ENCODE measurements at places on chromosomes 7 and 10. TPM values are rescaled to one million over a fixed set of nuclear protein-coding genes. Genes with fewer than 3 reads are reported as not detected.

DNA sequence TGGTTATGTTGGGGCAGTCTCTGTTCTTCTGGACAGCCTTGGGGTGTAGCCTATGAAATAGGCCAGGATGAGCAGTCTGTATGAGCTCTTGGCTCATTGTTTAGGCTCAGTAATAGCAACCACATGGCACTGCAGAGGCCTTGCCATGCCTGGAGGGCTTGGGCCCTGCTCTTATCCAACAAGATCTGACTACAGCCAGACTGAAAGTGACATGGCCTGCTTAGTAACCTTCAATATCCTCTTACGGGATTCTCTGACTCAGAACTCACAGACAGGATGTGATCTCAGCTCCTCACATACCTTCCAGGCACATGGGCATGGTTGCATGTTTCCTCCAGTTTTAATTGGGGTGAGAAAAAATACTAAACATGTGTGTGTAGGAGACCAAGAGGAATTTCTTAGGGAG is 289.3 kb downstream of the PTEN start:
- peak; percentile 14 for DNase-seq

DNA sequence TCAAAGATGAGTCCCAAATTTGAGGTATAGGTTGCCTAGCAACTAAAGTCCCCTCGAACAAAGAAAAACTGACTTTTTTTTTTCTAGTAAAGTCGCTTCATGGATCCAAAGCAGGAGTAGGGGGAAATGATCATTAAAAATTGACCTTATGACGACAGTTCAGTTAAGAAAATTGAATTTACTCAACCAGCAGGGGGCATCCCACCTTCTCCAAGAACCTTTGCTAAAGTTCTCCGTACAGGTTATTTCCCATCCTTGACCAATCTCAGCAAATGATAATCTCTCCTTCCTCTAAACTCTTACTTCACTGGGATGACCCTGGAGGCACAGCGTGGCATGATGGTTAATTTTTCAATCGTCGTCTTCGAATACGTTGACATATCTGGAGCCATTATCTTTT is 228.3 kb downstream of the CALN1 start:
- DNase-seq = no peak

DNA sequence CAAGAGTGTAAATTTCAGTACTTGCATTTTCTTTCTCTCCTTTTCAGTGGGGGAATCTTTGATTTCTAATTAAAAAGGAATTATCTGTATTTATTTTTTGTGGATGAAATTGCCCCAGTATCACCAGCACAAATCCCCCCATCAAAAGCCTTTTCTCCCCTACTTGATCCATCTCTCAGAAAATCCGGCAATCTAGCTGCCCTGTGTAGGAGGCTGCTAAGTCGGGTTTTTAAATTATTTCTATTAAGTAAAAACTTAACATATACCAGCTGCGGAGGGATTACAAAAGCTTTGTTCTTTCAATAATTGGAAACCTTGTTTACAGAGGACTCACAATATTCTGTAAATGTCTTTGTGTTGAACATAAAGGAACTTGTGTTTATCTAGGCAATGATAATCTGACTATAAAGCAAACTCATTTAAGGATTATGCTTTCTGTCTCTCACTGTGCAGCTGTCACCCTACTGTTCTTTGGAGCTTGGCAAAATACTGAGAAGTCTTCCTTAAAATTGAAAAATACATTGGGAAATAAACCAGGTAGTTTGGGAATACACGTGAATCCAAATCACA is 177.4 kb upstream of the PRR15 start:
- DNase-seq = no peak

- no peak for DNase-seq
These were observed 185.8 kb downstream of the GRM8 start for GRCh38 chr7:127066974-127067373.

DNA sequence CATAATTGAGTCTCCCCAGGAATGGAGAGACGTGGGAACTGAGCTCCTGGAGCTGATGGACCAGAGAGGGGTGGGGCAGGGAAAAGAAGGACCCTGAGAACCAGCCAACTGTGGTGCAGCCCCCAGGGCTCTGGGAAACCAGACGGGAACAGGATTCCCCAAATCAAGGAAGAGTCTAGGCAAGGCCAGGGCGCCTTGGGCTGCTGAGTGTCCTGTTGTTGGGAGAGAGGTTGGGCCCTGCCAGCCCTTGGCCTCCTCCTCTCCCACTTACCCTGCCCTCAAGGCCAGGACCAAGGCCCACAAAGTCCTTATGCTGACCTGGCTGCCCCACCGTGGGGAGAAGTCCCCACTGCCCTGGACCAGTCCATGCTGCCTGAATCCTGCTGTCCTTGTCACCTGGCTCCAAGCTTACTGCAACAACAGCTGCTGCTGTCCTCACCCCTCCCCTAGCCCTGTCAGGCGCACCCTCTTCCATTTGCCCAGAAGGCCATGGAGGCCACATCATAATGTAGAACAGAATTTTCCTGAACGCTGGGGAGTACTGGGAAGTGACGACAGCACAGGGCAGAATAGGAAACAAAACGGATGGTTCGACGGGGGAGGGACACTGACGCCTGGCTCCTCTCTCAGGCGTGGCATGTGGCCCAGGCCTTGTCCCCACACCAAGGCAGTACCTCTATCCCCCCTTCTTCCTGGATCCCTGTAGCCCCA is 132.9 kb upstream of the ZMIZ1 start:
- DNase-seq = no peak

- no peak for DNase-seq
These were observed 37.1 kb upstream of the COMTD1 start for GRCh38 chr10:75272896-75273295.

GRCh38 chr10:78384049-78384431 is 350.4 kb downstream of the RPS24 start:
- no peak for DNase-seq

DNA sequence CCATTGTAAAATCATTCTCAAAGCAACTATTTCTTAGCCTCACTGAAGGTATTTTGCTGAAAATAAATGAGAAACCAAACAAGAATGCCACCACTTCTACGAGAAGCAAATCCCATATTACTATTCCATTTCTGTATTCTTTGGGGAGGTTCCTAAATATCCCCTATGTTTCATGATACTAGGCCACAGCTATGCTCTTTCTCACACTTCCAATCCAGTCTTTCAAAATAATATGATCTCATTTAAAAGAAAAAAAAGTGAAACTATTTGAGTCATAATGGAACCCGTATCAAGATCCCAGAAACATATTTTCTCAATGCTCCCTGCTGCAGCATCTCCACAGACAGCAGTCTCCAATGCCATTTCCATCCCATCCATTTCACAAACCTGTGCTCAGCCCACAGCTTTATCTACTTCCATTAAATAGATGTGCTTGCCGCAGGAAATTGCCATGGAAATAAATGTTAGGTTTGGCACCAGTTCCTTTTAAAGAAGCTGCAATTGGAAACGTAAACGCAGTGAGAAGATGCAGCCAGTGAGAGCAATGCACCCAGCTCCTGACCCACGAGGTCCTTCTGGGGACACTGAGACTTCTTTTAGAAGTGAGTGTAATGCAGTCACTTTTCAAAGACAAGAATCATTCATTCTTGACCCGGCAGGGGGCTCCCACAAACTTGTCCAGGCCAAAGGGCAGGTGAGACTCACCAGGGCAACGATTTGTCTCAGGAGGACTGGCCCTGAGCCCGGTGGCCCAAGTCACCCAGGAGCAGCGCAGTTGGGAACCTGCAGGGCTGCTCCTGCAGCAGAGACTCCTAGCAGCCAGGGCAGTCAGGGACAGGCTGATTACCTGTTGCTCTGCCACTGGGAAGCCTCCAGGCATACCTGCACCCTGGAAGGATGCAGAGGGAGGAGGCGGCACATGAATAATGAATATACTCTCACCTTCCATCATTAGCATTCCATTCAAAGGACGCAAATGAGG is 99.6 kb downstream of the C10orf90 start:
- DNase-seq = no peak

DNA sequence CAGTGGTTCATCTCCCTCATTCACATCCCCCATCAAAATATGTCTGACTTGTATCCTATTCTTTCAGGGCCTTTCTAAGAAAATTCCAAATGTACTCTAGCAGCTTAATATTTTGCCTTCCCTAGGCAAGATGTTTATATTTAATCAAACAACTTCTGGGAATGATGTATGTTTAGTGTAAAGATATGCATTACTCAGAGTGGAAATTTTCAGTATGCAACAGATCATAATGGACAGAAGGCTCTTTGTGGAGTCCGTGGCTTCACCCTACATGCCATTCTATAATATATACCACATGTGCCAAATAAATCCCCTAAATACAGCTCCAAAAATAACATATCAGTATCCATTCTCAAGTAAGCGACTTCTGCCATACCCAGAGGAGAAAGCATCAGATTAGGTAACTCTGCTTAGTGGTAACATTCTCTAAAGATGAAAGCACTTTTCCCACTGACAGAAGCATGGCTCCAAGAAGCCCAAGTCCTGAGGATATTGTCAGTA is 316.6 kb downstream of the KCNMA1 start:
- DNase-seq = no peak

DNA sequence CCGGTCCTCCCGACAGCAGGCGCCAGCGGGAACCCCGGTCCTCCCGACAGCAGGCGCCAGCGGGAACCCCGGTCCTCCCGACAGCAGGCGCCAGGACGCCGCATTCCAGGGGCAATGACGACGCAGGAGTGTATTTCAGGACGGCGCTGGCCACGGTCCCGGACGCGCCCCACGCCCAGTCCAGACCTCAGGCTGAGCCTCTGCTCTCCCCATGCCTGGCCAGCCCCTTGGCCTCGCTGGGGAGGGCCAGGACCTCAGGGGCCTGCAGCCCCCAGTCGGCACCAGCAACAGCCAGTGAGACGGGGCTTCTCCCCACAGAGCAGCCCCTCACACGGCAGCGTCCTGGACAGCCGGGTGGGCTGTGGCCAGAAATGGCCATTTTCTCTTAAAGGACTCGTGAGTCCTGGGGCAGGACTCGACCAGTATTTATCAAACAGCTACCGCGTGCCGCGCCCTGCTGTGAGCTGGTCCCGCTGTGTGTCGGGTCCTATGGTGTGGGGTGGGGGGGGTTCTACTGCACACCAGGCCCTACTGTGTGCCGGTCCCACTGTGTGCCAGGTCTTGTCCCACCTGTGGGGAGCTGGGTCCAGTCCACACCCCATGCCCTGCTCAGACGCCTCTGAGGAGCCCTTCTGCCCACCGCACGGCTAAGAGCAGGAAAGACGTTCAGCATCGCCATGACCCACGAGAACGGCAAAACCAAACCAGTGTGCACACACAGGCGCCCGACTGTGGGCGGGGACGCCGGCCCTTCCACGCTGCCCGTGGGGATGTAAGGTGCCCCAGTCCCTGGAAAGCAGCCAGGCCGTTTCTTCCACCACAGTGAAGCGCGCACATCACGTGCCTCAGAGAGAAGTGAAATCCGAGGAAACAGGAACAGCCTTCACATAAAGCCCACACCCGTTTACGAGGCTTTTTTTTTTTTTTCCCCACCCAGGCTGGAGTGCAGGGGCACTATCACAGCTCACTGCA is 33.3 kb downstream of the GET4 start:
- DNase-seq = peak; percentile 85

SLC26A5 gene
- total RNA-seq = not detected

RAPGEF5 gene
- total RNA-seq = 37.6 TPM

TMEM236 gene
- total RNA-seq = 0.27 TPM

LRMDA gene
- total RNA-seq = not detected
